Stimulated activated CD4-positive, alpha-beta T cell treated with anti-CD3 and anti-CD28 coated beads, TNF-alpha, amount 100 ng/mL, for 4 hours (primary cell): ENCODE measurements at places on chromosomes 3 and 15.

- DNase-seq = no peak
Observed at GRCh38 chr3:99925584-99926230, 108.0 kb downstream of the CMSS1 start.

DNA sequence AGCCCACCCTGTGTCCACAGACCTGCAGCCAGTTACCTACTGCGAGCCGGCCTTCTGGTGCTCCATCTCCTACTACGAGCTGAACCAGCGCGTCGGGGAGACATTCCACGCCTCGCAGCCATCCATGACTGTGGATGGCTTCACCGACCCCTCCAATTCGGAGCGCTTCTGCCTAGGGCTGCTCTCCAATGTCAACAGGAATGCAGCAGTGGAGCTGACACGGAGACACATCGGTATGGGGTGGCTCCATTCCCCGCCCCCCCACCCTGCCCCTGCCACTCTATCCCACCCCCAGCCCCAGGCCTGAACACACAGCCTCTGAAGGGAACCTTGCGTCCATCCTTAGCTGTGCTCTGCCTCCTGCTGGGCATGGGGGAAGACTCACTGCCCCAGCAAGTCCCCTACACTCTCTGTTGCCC lies 73.2 kb downstream of the AAGAB start:
- no peak for DNase-seq

GRCh38 chr15:82892573-82892972 lies 59.9 kb downstream of the HOMER2 start:
- no peak for DNase-seq

- DNase-seq = no peak
Observed at GRCh38 chr3:58329150-58329921, 3.4 kb upstream of the PXK start.

DNA sequence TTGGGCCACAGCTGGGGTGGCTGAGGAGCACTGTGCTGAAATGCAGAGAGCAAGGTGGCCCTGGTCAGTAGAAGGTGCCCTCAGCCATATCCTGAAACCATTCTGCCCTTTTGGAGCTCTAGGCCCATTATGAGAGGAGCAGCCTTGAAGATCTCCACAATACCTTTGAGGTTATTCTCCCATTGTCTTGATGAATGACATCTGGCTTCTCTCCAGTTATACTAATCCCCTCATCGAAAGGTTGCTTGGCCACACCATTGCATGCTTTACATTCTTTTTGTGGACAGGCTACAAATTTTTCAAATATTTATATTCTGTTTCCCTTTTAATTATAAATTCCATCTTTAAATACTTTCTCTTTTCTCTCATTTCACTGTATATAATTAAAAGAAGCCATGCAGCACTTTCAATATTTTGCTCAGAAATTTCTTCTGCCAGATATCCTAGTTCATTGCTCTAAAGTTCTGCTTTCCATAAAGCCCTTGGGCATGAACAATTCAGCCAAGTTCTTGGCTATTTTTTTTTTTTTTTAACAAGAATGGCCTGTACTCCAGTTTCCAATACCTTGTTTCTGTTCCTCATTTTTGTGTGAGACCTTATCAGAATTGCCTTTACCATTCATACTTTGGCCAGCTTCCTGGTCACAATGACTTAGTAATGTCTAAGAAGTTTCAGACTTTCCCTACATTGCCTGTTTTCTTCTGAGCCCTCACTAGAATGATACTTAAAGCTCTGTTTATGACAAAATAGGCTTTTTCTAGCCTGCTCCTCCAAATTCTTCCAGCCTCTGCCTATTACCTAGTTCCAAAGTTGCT lies 138.9 kb upstream of the SGO1 start:
- DNase-seq = no peak

DNA sequence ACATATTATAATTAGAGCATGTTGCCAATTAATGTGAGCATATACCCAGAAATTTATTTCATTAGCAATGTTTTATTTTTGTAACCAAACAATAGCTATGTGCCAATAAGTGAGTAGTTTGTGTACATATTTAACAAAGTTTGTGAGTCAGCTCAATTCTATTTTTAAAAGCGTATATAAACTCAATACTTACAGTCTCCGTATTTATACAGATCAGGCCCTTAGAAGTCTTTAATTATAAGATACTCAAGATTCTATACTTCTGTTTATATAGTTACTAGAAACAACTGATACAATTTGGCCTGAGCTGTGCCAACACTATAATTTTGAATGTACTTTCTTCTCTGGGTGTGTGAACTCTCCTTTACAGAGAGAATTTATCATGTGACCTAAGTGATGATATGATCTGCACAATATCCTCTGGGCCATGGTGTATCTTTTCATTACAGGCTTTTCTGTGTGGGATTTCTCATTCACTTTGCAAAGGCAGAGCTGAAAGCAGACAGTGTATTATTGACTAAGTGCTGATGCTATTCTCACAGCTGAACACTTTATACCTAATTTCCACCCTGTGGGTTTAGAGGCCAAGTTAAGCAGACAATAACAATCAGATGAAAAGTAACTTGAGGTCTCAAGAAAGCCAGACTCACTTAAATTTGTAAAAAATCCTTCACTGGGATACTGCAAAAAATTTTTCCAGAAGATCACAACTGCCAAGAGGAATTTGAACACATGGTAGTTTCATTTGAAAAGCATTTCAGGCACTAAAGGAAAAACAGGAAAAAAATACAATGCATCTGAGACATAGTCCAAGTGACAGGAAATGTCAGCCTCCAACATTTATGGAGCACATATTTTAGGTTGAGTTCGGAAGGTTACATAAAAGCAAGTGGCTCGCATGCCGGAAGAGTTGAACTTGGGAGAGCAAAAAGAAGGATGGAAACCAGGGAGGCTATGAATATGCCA lies 277.9 kb upstream of the SEMA6D start:
- DNase-seq = no peak

- DNase-seq = no peak
Observed at GRCh38 chr3:17040990-17041377, 156.2 kb downstream of the PLCL2 start.

GRCh38 chr3:171781711-171782127 lies 28.6 kb downstream of the PLD1 start:
- DNase-seq = no peak

DNA sequence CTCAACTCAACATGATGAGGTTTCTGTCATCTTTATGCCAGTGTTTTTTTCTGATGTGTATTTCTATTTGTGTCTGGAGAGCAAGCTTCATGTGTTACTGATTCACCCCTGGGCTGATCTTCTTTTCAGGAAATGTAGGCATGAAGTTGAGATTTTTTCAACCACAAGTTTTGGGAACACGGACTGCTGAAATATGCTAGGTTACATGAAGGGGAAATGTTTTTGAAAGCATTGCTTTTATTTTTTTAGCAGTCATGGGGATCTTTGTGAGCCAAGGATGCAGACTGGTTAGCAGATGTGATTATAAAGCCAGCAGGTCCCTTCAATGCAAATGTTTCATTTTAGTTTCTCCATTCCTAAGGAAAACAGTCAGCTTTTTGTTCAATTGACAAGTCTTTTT lies 219.3 kb upstream of the COL8A1 start:
- no peak for DNase-seq

- DNase-seq = no peak
Observed at GRCh38 chr15:64315216-64315615, 40.8 kb downstream of the CSNK1G1 start.
